CD14-positive monocyte (primary cell): ENCODE measurements at places on chromosomes 7 and 10. TPM values are rescaled to one million over a fixed set of nuclear protein-coding genes. Genes with fewer than 3 reads are reported as not detected.

DNA sequence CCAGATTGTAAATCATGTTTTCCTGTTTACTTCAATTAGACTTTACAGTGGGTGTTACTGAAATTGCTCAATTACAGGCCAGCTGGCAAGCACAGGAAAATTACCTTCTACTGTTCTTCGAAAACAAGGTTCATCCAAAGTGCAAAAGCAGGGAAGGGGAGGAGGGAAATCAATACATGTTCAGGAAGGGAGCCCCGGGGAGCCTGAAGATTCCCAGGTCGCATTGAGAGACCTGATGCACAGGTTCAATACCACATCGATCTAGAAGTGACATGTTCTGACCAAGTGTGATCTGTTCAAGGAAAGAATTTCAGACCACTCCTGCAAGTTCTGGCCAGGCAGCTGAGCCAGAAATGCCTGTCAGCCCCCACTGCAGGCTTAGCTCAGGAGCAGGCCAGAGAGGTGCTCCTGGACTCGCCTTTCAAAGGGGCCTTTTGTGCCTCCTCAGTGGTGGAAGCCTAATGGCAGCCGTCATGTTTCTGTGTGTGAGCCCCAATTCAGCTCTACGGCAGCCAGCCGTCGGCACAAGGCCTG, 35.9 kb downstream of the FAM53B start:
- DNase-seq = no peak

GRCh38 chr7:35518767-35519166, 176.2 kb downstream of the HERPUD2 start:
- DNase-seq = no peak

DNA sequence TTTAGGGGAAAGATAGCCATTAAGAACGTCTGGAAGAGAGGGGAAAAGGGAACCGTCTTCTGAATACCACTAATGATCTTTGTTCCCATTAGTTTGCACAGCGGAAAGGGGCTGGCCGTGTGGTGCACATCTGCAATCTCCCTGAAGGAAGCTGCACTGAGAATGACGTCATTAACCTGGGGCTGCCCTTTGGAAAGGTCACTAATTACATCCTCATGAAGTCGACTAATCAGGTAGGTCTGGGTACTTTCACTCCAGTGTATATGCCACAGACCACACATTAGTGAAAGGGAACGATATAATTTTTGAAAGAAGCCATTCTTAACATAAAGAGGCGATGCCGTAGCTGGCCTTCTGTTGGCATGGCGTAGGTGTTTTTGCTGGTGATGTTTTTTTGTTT, 74.3 kb upstream of the PDCD4 start:
- DNase-seq = no peak

The KCNH2 gene
- polyA plus RNA-seq = not detected

The FXYD4 gene
- not detected for polyA plus RNA-seq

DNA sequence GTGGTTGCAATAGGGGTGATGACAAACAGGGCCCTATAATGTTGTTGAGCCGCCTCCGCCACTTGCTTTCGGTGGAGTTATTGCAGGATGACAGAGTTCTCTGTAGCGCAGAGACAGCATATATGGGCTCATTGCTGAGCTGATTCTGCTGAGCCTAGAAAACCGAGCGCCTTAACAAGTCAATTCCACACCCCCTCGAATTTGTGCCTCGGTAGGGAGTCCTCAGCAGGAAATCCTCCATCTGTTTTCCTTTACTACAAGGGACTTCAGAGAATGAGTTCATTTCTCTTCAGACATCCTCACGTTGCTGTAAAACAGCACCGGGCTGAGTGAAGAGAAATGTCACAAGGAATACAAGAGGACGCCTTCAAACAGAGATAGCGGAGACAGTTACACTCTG, 90.7 kb upstream of the KIAA1217 start:
- no peak for DNase-seq

DNA sequence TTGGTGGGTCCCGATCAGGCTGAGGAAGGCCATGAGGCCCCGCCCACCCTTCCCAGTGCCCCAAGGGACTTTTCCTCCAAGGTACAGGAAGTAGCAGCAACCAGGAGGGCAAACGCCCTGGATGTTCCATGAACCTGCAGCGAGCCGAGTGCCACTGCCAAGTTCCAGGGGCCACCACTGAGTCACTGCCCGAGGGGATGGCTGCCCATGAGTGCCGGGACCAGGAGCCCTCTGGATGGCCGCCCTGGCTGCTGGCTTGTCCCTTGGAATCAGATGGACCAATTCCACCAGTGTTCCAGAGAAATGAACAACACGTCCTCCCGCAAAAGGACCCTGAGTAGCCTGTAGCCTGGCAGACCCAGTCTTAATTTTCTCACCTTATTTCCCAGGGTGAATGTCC, 74.2 kb downstream of the ZRANB1 start:
- DNase-seq = no peak

The EVX1 gene
- polyA plus RNA-seq = not detected in 2 replicates

- no peak for DNase-seq
These were observed 424.3 kb downstream of the RPS24 start for GRCh38 chr10:78457804-78458482.

The ADCY1 gene
- not detected for polyA plus RNA-seq

DNA sequence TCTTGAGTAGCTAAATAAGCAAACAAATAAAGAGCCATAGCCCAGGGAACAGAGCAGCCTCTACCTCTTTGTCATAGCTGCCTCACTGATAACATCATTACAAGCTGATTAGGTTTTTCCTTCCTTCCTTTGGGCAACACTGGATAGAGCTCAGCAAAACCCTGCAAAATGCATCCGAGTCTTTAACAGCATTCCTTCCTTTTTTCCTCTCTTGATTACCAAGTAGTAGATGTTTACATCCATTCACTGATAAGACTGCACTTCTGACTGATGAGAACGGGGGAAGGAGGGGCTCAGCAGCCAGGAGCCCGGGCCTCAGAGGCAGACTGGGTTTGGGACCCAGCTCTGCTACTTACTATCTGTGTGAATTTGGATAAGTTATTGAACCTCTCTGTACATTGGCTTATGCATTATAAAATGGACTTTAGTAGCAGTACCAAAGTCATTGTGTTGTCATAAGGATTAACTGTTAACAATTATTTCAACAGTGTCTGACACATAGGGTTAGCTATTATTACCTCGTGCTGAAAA, 214.2 kb downstream of the ANK3 start:
- DNase-seq = no peak

- no peak for DNase-seq
These were observed 183.7 kb downstream of the FGFR2 start for GRCh38 chr10:121414366-121415062.

DNA sequence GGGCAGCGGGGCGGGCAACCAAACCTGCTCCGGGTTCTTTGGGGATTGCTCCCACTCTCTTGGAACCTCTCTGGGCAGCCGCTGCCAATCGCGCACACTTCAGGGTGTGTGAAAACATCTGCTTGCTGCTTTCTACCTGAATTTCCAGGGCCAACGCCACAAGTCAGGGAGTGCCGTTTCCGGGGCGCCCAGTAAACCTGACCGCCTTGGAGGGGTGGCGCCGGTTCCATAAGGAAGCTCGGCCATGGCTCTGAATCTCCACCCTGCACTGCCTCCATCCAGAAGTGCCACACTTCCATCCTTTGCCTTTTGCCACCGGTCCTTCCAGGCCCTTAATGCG, 679 bp upstream of the AFAP1L2 start:
- no peak for DNase-seq

The PHKG1 gene
- 0.98 and 1.1 TPM in 2 replicates for polyA plus RNA-seq
